ENCODE measurements at places on chromosomes 2 and 18.

GRCh38 chr2:174210862-174211261, 37.5 kb downstream of the OLA1 start:
- DNase-seq = no peak

- no peak for DNase-seq
Measured at GRCh38 chr2:203861197-203861596, 6.4 kb upstream of the CTLA4 start.

DNA sequence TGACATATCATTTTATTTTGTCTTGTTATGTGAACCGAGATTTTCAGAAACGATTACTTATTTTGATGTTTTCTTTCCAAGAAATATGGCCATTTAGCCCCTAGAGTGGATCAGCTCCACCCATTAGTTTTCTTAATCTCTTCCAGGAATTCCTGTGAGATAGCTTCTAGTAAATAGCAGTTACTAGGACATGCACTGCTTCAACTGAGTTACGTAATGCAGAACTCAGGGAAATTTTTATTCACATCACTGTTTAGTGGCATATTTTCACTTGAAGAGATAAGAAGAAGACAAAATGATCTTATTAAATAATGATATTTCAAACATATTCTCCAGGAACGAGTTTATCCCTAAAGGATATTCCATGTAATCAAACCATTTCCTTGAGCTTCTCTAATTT, 573.5 kb upstream of the CNTNAP5 start:
- no peak for DNase-seq

DNA sequence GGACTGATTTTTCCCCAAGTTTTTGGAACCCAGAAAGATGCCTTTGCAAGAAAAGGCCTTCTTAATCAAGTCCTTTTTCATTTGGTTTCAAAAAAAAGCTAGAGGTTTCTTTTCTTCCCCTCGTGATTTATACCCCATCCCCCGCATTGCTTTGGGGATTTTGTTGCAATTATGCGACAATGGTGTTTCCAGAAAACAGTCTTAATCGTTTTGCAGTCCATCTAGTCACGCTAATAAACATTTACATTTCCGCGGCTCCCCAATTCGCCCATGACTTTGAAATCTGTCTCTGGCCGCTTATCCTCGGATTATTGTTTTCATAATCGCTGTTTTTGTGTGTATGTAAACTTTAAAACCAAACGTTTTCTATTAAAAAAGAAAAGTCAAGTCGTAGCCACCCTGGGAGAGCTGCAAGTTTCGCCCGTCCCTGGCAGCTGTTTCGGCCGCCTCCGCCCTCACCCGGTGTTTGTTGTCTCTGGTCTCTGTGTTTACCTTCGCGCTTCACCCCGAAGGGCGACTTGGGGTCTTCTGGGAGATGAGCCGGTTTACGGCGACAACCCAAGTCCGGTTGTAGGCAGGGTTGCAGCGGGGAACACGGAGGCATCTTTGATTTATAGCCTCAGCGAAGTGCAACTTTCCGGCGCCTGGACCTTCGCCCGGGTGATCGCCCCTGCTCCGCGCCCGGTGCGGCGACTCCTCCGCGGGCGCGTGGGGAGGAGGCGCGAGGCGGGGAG, 667 bp downstream of the SP9 start:
- no peak for DNase-seq

DNA sequence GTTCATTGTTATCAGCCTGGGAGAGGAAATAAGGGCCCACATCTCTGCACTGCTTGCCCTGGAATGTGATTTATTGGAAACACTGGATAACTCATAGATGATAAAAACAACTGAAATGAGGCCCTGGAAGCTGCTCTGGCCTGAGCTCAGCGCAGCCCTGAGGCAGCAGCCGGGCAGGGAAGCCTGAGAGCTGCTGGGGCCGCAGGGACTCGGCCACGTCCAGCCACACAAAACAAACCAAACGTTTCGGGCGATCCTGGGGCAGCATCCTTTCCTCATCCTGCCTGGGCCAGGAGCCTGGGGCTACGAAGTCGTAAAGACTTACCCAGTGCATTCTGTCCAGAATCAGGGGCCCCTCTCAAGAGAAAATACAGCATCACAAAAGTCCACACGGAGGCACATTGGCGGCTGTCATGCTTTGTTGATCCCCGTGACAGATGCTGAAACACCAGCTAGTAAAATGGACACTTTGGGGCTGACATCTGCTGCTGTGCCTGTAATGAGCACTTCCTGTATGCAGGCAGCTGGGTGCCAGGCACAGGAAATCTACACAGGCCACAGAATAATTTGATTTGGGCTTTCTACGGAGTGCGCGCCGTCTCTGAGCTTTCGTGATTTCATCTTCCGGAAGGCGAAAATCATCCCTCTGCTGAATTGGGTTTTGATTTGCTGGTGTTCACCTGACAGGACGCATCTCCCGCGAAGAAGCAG, 250.6 kb downstream of the EIPR1 start:
- DNase-seq = no peak

- no peak for DNase-seq
Measured at GRCh38 chr2:231228223-231228622, 29.8 kb downstream of the ARMC9 start.

DNA sequence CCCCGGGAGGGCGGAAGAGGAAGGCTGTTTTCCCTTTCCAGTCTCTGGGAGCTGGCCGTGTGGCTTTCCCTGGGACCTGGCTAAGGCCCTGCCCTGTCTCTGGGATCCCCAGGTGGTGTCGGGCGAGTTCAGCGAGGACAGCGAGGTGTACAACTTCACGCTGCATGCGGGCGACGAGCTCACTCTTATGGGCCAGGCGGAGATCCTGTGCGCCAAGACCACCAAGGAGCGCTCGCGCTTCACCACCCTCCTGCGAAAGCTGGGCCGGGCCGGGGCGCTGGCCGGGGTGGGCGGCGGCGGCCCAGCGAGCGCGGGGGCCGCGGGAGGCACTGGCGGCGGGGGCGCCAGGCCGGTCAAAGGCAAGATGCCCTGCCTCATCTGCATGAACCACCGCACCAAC, 11.2 kb downstream of the GAREM2 start:
- DNase-seq = no peak

- no peak for DNase-seq
Measured at GRCh38 chr2:170084820-170085491, 93.0 kb upstream of the MYO3B start.

DNA sequence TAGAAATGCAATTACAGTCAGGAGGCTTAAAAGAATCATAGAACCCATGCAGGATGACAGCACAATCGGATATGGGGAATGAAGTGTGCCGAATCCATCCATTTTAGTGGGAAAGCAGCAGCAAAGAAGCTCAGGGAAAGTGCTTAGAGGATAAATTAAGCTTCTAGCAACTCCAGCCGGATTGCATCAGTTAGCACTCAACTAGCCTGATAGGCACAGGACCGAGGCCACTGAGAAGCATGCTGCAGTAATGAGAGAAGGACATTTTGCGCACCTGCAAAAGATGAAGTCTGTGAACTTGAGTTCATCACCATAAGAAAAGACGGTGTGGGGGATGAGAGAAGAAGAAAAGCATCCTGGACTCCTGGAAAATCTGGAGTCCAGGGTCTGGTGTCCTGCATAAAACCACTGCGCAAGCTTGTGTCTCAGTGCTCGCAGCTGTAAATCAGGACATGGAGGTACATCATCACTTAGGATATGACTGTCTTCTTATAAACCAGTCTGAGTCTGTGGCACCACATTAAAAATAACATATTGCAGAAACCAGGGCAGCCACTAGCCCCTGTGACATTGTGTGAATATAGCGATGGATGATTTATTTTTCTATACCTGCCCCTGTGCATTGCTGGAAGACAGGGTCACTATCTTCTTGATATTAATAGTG, 665.5 kb upstream of the SOX11 start:
- no peak for DNase-seq

DNA sequence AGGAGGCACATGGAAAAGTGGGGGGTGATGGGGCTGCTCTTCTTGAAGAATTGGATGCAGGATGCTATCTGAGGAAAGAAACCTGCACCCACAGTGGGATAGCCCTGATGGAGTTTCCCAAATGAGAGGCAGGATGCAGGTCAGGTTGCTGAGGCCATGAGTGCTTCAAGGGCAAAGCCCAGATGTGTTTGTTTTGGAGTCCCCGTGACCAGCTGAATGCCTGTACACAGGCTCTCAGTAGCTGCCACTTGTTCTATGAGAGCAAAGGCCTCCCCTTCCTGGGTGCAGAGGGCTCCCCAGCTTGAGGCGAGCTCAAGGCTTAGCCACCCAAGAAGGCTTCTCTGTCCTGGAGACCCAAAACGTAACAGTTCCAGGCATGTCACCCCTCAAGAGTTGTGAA, 192.7 kb downstream of the SEPTIN10 start:
- no peak for DNase-seq

DNA sequence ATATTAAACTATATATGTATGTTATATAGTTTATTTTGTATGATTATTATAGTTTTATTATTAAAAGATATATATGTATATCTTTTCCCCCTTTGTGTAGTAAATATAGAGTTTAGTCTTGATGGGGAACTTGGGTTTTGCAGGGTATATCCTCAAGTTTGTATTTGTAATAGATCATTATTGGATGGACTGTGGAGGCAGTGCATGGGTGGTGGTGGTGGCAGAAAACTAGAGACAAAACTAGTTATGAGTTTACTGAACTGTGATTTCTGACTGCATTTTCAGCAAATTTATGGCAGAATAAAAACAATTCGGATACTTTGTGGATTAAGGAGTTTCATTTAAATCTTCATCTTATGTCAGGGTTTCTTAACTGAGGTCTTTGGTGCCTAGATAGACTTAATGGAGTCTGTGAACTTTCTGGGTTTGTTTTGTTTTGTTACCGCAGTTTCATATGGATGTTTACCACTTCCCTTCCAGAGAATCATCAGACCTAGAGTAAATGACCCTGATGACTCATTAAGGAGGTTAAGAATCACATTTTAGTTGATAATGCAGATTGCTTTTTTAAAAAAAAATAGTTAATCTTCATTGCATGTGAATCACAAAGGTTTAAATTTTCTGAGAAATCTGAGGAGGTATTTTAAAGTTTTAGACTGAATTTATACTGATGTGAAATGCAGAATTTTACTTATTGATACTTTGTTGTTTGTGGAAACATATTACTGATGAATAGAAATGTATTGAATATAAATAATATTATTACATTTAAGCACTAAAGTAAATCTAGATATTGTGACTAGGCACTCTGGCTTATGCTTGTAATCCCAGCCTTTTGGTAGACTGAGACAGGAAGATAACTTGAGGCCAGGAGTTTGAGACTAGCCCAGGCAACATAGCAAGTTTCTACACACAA, 14.5 kb downstream of the EPC2 start:
- no peak for DNase-seq

DNA sequence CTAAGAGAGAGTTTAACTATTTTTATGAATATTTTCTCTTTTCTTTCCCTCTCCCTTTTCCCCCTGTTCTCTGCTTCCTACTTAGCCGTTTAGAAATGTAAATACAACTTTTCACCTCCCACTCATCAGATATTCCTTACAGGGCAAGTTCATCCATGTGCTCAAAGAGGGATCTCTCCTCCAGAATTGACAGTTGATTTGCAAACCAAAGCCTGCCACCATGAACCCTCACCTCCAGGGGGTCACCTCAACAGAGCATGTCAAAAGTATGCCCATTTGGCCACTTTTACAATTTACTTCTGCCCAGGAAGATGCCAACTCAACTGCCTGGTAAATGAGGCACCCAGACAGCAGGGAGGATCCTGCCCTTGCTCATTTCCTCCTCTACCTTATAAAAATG, 149.2 kb upstream of the GYPC start:
- DNase-seq = no peak

DNA sequence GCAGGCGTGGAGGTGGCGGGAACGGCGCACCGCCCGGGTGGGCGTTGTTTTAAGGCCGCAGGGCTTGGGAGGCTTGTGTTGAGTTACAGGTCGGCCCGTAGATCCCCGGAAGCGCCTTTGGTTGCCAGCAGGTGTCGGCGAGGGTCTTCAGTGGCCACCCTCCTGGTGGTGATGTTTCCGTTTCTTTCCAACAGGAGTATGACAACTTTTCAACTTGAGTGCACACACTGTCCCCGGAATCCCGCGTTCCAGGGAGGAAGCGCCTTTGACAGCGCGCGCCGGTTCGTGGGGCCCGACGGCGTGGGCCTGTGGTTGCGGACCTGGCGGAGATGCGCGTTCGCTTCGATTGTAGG, 1.0 kb upstream of the HDAC4 start:
- no peak for DNase-seq

GRCh38 chr2:157245846-157246764, 11.4 kb upstream of the GALNT5 start:
- no peak for DNase-seq

- DNase-seq = no peak
Measured at GRCh38 chr2:134153294-134153880, 100.5 kb upstream of the MGAT5 start.

- DNase-seq = no peak
Measured at GRCh38 chr2:45591073-45591472, 20.0 kb downstream of the SRBD1 start.

DNA sequence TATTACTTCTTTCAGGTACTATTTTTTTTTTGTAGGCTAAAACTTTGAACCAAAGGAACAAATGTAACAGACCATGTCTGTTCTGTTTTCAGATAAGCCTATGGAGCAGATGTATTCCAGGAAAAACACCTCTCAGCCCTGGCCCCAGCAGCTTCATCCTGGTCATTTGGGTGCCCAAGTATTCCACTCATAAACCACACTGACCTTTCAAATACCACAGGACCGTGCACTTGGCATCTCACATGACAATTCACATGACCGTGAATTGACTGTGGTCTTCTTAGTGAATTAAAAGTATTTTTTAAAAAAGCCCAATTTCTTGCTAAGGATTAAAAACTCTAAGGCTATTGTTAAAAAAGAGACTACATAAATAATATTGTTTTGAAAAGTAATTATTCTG, 50.2 kb downstream of the SMIM21 start:
- DNase-seq = no peak

DNA sequence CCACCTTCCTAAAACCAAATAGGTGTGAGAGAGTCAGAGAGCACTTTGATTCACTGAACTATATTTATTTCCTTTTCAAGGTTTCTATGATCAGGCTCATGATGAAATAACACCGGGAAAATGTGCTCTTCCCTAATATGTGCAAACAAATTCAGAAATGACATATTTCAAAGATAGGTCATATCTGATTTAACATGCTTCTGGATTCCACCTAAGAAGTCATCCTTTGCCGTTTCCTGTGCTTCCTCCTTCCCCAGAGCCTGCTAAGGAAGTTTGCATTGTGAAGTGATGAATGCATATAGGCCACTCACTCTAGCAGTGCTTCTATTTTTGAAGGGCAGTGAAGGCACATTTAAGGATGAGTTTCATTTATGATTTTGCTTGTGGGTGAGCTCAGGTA, 327.6 kb downstream of the TDRD15 start:
- no peak for DNase-seq

DNA sequence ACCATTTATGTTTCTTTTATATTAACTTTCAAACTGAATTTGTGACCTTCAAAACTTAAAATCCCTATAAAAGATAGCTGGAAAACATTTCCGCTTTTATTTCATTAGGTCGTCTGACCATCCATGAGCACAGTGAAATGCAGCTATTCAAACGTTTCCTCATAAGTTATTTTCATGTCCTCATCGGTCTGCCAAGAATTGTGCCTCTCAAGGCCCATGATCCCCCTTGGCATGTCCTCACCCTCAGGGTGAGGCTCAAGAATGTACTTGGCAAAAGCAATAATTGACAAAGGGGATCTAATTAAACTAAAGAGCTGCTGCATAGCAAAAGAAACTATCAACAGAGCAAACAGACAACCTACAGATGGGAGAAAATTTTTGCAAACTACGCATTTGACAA, 12.4 kb downstream of the SLC66A2 start:
- no peak for DNase-seq

GRCh38 chr2:205815673-205816072, 133.4 kb downstream of the NRP2 start:
- DNase-seq = no peak
